ENCODE measurements at places on chromosomes 12 and 14.

DNA sequence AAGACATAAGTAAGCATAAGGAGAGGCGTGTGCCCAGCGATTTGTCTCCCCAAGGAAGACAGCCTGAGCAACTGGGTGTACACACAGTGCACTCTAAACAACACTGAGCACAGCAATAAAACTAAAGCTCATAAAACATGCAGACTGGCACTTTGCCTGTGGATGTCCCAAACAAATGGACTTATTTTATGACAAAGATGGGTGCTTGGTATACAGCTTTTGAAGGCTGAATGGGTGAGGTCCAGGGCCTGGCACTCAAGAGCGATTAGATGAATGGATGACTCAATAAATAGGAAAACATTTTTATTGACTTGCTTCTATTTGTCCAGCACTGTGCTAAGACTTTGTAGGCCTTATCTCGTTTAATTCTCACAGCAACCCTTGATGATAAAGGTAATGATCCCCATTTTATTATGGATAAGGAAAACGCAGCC lies 28.5 kb downstream of the LGMN start:
- no peak for DNase-seq

- DNase-seq: no peak
Measured at GRCh38 chr14:61417141-61417540, 95.8 kb downstream of the PRKCH start.

- no peak for DNase-seq
Measured at GRCh38 chr14:94615254-94615653, 3.1 kb downstream of the SERPINA3 start.

DNA sequence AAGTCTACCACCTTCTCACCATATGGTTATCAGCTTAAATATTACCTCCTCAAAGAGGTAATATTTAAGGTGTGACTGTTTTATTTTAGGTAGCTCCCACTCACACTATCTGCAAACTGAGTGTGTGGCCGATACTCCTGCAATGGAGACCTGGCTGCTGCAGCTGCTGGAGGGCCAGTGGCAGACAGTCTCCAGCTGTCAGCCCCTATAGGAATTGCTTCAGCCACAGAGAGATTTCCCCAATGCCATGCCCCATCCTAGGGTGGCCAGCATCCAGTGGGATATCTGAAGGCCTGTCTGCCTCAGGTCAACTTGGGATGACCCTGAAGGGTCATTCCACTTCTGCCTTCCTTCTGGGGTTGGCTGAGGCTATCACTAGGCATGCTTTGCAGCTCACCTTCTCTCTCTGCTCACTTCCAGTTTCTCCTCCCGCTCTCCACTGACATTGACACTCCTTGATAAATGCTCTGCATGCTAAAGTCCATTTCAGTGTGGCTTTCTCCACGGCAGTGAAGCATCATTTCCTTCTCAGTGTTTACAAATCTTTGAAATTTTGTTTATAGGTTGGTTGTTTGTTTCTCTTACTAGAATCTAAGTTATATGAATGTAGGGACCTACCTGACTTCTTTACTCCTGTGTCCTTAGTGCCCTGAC lies 90.2 kb upstream of the USP44 start:
- DNase-seq: no peak

DNA sequence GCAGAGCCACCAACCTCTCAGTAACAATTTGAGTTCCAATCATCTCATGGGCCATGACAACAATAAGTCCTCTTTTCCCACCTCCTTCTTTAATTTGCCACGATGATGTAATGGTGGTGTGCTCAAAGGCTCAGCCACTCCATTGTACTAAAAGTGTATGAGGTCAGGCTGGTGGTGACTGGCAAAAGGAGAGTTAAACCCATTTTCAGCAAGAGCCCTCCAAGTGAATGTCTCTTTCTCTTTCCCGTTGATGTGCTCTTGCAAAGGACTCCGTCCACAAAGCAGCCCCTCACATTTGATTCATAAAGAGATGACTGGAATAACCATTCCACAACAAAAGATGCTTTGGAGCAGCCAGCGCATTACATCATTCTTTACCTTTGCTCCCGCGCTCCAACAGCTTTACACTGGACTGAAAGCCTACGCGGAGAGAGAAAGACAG lies 41.6 kb downstream of the DUSP16 start:
- DNase-seq: no peak

GRCh38 chr12:21912318-21912717 lies 28.9 kb downstream of the ABCC9 start:
- DNase-seq: no peak

GRCh38 chr12:93061473-93062419 lies 132.7 kb upstream of the EEA1 start:
- no peak for DNase-seq

- DNase-seq: no peak
Measured at GRCh38 chr12:96361074-96361473, 39.2 kb downstream of the CDK17 start.

DNA sequence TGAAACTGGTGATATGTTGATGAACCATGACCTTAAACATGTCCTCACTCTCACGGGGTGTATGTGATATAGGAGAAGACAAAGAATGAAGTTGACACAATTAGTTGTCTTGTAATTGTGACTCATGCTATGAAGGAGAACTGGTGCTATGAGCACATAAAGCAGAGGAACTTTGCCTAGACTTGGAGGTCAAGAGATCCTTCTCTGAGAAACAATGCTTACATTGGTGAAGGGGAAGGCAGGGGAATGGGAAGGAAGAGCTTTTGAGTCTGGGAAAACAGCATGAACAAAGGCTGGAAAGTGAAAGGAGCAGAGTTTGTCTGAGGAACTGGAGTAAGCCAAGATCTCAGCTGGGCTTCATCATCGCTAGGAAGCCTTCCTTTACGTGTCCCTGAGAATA lies 83.2 kb downstream of the MYRFL start:
- DNase-seq: no peak

GRCh38 chr12:58917699-58918468 lies 2.4 kb downstream of the LRIG3 start:
- DNase-seq: no peak

DNA sequence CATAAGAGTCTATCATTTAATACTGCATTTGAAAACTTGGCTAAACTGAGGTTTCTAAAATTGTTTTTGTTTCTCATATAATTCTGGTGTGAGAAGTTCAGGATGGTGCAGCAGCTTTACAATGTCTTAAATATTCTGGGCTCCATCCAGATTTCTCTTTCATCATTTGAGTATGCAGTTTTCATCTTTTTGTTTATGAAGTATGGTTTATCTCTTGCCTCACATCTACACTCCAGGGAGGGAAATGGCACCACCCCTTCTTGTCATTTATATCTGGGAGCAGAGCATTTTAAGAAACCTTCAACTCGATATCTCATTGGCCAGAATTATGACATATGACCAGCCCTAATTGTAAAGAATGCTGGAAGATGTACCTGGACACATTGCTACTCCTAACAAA lies 24.3 kb downstream of the GEMIN2 start:
- no peak for DNase-seq

- DNase-seq: no peak
Measured at GRCh38 chr12:28776220-28776619, 372.9 kb upstream of the FAR2 start.

GRCh38 chr14:32933629-32934072 lies 5.0 kb upstream of the NPAS3 start:
- DNase-seq: no peak

GRCh38 chr14:51370758-51371386 lies 130.8 kb downstream of the TMX1 start:
- DNase-seq: no peak

- no peak for DNase-seq
Measured at GRCh38 chr12:10048526-10048925, 18.0 kb downstream of the CLEC9A start.

- DNase-seq: peak; percentile 96
Measured at GRCh38 chr14:90405755-90406154, 8.9 kb downstream of the CALM1 start.

DNA sequence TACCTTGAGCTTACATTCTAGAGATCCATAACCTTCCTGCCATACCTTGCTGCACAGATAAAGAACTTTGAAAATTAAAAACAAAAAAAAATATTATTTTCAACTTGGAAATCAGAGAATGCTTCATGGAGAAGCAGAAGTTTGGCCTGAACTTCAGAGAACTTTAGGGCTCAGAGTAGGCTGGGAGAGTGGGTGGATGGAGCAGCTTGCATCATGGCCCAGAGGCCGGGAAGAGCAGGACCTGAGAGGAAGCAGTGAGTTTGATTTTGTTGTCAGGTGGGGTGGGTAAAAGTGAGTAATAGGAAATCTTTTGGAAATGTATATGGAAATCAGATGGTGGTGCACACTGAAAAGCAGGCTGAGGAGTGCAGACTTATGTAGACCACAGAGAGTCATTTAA lies 228.5 kb upstream of the KRR1 start:
- DNase-seq: no peak

DNA sequence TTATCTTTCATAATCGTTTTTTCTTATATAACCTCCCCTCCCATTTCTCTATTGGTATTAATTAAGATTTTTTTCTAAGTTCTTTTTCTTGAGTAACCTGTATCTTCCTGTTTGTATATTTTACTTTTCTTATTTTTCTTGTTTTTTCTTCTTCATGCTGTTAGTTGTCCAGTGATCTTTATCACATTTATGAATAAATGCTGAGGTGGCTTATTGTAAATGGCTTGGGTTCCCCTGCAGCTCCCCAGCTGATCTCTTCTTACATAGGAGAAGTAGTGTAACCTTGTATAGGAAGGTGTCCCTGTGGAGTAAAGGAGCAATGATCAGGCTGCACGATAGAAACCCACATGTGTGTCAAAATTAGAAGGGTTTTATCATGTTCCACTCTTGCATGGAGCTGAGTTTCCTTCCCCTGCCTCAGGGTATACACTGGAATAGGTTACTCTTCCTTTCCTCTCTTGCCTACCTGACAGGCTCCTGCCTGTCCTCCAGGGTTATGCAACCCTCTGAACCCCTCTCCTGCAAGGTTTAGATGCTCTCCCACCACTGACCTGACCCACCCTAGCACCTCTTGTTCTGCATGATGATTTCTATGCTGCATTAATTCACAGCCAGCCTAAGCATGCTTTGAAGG lies 334.8 kb upstream of the RGS6 start:
- DNase-seq: no peak

- no peak for DNase-seq
Measured at GRCh38 chr14:95396221-95396620, 76.5 kb upstream of the CLMN start.

DNA sequence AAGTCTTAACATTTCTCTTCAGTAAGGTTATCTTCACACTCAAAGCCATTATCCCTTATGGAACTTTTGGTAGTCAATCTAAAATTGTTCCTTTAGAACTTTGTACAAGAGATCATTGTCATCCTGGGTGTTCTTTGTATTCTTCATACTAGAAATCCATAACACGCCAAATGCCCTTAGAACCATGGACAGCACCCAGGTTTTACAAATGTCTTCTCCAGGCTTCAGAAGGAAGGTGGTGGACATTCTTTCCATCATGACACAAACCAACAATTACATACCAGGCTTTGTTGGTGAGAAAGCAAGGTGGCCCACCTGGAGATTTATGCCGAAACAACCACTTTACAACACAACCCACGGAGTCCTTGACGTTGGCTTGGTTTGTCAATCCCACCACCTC lies 365.6 kb upstream of the TBX3 start:
- DNase-seq: no peak

DNA sequence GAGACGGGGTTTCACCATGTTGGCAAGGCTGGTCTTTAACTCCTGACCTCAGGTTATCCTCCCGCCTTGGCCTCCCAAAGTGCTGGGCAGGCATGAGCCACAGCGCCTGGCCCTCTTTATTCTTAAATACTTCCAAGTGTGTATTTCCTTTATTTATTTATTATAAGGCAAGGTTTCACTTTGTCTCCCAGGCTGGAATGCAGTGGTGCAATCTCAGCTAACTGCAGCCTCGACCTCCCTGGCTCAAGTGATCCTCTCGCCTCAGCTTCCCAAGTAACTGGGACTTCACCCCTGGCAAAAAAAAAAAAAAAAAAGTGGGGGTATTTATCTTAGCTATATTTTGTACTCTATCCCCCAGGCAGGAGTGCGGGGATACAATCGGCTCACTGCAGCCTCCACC lies 6.8 kb downstream of the FAM216A start:
- no peak for DNase-seq

DNA sequence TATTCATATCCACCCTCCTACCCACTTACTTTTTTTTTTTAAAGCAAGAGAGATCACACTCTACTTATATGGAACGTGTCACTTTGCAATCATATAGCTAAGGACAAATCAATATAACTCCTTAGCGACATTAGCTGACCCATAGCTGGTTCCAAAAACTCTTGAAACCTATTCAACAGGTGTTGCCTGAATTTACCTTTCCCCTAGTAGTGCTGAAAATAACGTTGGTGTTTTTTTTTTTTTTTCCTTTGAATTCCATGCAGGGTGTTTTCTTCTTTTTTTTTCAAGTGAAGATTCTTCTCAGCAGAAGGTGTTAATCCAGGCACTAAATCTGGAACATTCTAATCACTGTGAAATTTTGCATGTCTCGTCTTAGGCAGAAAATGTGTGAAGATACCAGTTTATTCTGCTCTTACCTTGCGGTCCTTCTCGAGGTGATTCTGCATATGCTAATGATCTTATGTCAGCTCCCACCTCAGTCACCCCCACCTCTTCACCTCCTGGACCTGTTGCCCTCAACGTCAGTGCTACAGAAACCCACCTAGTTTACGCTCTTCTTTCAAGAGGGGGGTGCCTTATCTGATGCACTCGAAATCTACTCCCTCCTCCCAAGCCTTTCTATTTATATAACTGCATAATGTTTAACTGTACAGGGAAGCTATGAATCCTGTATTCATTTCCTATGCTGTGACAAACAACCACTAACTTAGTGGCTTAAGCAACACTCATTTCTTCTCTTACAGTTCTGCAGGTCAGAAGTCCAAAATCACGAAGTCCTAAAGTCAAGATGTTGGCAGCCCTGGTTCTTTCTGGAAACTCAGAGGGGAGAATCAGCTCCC lies 7.1 kb upstream of the VPS37B start:
- no peak for DNase-seq

DNA sequence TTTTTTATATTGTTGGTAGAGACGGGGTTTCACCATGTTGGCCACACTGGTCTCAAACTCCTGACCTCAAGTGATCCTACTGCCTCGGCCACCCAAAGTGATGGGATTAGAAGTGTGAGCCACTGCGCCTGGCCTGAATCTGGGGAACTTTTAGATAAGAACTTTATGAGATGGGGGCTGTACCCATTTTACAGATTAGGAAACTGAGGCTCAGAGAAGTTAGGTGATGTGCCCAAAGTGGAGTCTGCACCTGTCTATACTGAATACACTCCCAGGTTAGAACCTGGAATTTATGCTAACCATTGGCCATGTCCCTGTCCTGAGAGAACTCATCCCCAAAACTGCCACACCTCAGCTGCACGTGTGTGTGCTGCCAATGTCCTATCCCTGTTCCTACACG lies 81.9 kb downstream of the ESRRB start:
- no peak for DNase-seq

All from NCI-H1436 treated with DMSO at 0.1 percent for 48 hours (cell line).